ENCODE measurements at places on chromosomes 7 and 10.

- no peak for DNase-seq
Measured at GRCh38 chr7:151597541-151598444, 78.1 kb upstream of the RHEB start.

DNA sequence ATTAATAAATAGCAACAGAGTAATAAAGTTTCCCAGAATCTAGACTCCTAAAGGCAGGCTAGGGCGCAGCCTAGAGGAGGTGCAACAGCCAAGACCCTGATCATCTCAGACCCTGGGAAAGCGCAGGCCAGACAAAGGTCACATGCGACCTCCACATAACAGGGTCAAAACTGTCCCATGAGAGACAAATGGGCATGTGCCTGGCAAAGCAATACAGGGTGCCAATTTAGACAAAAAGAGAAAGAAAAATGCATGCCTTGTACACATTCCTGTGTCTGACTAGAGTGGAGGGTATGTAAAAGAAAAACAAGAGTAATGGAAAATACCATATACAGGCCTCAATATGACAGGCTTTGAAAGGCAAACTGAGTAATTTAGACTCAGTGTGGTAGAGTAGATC, 22.2 kb downstream of the MPP7 start:
- DNase-seq = no peak

- DNase-seq = no peak
Measured at GRCh38 chr10:89785095-89785494, 83.7 kb downstream of the KIF20B start.

- no peak for DNase-seq
Measured at GRCh38 chr10:63558132-63558784, 37.1 kb downstream of the REEP3 start.

GRCh38 chr7:128217030-128217805, 23.9 kb upstream of the LEP start:
- DNase-seq = no peak

DNA sequence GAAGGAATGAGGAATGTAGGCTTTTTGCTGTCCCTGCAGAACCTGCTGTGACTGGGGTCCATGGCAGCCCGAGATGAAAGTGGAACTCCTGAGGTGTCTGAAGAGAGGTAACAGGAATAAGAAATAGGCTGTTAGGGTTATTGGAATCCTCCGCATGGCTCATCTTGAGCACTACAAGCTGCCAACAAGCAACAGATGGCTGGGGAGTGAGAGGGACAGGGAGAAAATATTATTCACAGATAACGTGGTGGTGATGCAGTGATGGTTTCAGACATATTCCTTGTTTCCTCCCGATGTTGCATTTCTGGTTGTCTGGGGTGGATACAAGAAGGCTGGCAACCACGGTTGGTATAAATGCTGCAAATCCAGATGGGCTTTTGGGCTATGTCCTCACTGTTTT, 46.1 kb downstream of the AP3M1 start:
- no peak for DNase-seq

- no peak for DNase-seq
Measured at GRCh38 chr7:156031679-156032478, 219.6 kb upstream of the SHH start.

DNA sequence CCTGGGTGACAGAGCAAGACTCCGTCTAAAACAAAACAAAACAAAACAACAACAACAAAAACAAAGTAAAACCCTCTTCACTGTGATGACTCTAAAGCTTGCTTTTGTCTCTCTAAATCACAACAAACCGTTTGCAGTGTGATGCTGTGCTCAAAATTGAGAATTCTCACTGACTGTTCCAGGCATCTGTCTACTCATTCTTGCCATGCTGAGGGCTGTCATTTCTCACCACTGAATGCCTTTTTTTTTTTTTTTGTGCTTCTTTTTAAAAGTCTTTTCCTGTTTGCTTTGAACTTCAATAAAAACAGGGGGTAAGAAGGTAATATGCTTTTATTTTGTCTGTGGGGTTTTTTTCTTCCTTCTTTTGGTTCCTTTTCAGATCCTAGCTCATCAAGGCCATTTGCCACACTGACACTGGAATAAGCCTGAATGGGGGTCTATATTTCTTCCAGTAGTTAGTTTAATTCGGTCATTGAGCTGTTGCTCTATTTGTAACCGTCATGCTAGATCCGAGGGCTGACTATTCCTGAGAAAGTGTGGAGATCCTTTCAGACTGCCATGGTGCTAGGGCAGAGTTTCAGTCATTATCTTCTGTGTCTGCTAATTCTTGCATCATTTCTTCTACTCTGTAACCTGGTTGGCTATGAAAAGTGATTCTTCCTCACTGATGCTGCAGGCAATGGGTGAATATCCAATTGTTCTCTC, 10.6 kb downstream of the FAS start:
- DNase-seq = no peak

DNA sequence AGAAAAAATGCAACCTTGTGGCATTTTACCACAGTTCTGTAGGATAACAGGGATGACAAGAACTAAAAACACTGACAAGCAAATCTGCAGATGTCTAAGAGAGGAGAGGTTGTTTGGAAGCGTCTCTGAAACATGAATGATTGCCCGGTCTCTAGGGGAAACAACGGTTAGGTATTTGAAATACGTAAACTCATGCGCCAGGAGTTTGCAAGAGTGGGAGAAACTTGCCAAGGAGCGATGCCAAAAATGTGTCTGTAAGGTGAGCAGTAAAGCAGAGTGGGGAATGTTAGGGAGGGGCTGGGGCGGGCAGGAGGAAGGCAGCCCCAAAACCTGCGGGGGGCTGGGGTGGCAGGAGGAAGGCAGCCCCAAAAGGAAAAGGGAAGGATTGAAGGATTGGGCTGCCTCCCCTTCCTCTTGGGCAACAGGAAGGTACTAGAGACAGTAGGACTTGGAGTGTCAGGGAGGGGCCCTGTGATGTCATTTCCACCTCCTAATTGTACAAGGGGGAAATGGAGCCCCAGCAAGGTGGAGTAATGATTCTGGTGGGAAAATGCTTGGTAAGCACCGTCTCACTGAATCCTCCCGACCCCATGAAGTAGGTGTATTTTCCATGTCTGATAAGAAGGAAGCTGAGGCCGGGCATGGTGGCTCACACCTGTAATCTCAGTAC, 33.2 kb upstream of the PLEKHA1 start:
- DNase-seq = no peak

DNA sequence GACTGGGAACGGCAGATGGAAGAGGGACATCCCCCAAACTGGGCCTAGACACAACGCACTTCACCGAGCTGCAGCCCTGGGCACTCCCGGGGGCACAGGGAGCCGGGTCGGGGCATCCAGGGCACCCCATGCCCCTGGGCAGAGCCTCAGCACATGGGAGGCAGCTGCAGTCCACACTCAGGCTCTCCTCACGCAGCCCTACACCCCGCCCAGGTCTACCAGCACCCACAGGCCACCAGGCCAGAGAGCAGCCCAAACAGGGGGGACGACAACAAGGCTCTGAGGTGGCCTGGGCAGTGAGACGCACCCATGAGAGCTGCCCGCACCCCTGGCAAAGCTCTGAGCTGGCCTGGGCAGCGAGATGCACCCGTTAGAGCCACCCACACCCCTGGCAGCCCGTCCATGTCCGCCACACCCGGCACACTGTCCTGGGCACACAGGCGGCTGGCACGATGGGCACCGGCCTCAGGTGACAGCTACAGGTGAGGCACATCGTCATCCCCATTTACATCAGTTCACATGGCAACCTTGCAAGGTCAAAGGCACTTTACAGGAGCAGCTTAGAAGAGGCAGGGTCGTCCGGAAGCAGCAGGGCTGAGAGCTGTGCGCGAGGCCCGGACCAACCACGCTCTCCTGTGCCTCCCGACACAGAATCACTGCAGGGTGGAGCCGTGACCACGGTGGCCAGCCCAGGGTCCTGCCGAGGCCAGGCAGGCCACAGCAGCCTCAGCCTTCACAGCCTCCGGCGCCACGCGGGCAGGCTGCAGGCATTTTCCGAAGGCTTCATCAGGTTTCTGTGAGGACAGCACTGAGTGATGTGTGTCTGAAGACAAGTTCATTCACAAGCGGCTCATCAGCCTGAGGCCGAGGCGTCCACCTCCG, 228.6 kb downstream of the MAD1L1 start:
- no peak for DNase-seq

DNA sequence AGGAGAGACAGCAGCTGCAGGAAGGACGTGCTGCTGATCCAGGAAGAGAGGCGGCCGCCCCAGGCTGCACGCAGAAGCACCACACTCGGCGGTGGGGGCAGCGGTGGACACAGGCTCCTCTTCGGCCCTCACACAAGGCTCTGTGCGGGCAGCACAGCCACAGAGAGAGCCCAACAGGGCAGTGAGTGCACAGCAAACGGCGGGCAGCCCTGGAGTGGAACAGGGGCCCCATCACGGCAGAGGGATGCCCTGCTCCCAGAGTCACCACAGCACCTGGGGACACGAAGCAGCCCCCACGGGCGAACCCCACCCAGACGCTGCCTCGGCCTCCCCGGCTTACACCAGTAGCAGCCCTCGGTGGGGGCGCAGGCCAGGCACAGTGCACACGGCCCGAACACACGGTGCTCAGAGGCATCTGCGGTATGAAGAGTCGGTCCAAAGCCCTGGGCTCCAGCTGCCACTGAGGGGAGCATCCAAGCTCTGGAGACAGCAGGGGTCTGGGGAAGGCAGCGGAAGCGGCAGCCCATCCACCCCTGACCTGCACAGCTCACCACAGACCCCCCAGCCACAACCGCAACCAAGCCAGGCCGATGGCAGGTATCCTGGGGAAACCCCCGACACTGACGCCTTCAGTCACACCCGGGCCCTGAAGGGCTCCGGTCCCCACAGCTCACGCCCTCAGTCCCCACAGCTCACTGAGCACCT, 16.8 kb downstream of the NUDT1 start:
- DNase-seq = no peak

GRCh38 chr7:121503039-121503438, 106.9 kb upstream of the FAM3C start:
- DNase-seq = no peak

DNA sequence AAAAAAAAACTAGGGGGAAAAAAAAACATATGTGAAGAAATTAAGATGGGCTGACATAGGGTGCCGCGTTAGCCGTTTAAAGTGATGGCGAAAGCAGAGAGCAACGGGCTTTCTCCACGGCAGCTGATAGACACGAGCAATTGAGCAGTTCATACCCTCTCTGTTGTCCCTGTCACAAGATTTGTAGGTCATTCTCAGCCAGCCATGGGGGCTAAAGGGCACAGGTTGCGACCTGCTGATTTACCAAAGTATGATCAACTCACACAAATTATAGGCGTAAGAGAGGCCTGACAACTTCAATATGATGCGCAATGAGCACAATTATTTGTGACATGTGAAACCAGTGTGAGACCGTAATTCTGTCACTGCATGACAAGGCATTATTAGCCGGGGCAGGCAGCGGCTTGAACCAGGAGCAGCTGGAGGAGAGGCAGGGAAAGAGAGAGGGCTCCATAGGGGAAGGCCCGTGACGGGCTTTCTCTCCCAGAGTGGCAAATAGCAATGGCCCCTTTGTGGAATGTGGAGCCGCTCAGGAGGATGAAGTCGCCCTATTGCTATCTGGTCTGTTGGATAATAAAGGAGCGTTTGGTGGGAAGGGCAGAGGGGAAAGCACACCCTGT, 195.1 kb upstream of the HABP2 start:
- DNase-seq = peak; percentile 6

DNA sequence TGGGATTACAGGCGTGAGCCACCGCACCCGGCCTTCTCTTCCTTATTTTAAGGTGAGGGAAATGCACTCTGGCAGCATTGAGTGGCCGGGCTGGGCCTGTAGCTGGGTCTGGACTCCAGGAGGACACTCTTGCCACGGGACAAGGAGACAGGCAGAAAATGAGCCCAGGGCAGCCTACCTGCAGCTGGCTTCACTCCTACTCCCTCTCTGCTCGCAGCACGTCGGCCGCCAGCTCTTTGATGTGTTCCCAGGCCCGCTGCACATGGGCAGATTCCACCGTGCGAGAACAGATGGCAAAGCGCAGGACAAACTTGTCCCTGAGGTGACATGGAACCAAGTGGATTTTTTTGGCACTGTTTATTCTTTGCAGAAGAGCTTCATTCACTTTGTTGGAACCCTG, 12.9 kb upstream of the FIGNL1 start:
- DNase-seq = no peak

- no peak for DNase-seq
Measured at GRCh38 chr10:77417806-77418640, 219.6 kb downstream of the KCNMA1 start.

DNA sequence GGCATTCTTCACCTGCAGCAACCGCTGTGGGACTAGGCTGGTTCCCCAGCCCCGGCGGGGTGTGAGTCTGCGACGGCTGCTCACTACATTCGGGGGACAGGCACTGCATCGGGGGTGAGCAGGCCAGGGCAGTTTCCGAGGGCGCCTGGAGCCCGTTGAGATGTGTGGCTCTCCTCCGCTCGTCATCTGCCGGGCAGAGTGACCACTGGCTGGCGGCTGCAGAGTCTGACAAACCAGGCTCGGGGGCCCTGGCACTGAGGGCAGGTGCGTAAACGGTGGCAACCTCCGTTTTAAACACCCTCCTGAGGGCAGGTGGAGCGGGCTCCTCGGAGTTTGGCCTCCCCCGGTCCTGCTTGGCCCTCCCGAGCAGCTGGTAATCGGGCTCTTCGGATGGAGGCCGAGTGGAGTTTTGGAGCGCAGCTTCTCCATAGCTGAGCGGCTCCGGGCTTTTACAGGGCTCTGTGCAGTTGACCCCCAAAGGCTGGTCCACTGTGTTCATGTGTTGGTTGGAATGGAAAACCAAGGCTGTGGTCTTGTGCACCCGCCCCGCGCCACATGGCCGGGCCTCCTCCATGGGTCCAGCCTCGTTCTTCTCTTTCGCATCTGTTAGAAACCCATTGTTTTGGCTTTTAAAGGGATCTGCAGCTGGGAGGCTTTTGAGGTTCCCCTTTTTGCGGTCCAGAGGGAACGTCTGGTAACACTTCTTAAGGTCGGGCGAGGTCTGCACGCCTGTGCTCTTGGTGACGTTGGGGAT, 20.9 kb downstream of the INSYN2A start:
- DNase-seq = no peak

DNA sequence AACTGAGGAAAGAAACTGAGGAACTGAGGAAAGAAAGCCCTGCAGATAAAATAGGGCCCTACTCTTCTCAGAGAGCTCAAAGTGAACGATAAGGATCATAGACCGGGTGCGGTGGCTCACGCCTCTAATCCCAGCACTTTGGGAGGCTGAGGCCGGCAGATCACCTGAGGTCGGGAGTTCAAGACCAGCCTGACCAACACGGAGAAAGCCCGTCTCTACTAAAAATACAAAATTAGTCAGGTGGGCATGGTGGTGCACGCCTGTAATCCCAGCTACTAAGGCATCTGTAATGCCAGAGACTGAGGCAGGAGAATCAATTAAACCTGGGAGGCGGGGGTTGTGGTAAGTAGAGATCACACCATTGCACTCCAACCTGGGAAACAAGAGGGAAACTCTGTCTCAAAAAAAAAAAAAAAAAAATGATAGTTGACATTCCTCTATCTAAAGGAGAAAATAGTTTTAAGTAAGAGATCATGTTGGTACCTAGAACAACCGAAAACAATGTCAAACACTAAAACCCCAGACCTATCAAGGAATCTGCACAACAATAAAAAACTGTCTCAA, 2.5 kb downstream of the MKRN1 start:
- no peak for DNase-seq

DNA sequence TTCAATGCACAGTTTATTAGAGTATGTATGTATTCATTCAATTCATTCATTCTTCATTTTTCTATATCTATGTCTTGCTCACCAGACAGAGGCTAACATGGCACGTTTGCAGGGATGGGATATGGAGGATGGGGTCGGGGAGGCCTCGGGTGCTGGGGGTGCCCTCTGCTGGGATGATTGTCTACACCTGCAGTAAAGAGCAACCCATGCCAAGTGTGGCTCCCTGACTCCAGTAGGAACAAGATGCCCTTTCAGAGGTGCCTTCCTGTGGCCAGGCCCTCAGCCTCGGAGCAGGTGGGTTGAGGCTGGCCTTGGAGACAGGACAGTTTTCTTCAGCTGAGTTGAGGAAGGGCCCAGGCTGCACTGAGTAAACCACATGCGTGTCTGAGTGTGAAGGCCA, 157.2 kb downstream of the SH2D4B start:
- DNase-seq = no peak

All from NCI-H146 (cell line).